ENCODE measurements at places on chromosomes 2 and 18.

DNA sequence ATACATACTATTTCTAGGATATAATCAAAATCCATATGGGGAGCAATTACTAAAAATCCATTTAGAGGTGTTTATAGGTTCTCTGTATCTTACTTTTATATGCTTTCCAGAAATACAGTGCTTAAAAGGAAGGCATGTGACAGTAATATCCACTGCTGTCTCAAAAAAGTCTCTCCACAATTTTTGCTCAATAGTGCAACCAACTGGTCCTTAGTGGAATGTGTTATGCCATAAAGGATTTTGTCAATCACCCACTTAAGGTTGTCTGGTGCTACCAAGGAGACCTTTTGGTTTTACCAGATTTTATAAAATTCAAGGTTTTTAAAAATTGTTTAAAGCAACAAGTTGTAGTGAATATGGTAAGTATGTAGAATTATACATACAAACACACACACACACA, 328.5 kb upstream of the DSEL start:
- no peak for DNase-seq

DNA sequence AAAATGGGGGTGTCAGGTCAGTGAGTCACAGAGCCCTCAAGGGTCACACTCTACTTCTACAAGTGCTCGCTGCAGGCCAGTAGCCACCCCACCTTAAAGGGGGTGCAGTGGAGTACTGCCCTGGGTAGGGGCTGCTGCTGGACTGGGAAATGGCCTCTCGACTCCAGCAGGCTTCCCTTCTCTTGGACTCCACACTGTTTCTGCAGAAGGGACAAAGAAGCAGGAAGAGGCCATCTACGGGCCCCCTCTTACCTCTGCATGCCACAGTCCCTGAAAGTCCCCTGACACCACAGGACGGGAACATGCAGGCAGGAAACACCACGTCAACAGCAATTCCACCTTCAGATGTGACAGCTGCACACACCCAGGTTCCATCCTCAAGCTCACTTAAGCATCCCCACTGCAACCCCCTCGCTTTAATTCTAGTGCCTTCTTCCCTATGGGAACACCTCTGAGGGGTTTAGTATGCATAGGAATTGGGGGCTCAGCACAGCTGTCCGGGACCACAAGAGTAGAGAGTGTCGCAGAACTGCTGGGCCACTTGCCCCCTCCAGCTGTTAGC, 22.3 kb downstream of the SNED1 start:
- DNase-seq, result no peak

GRCh38 chr2:179410552-179411356, 146.1 kb upstream of the SESTD1 start:
- no peak for DNase-seq

- no peak for DNase-seq
Measured at GRCh38 chr2:75577280-75577679, 16.5 kb upstream of the EVA1A start.

GRCh38 chr2:239704737-239705136, 303.9 kb upstream of the HDAC4 start:
- no peak for DNase-seq

DNA sequence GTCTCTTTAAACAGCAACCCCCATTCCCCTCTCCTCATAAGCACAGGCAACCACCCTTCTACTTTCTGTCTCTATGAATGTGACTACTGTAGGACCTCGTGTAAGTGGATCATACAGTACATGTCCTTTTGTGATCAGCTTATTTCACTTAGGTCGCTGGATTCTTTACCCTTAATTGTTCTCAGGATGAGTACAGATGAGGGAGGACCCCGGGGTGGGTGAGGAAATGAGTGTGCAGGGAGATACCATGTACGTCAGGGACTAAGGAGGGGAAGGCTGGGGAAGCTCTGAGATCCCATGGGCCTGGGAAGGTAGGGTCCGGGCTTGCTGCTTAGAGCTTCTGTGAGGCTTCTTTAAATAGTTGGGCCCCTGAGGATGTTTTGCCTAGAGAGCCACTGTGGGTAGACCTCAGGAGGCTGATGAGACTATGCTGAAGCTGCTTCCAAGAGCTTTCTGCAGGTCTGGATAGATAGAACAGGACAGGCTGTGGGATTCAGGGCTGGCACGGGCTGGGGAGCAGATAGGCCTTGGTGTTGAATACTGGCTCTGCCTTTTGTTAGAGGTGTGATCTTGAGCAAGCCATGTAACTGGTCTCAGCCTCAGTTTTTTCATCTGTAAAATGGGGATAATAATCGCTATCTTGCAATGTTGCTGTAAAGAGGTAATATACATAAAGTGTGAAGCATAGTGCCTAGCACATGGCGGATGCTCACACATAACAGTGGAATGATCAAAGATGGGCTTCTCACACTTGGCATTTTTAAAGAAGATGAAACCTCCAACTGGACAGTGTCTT, 155.3 kb downstream of the PRKCE start:
- no peak for DNase-seq
